DMS 273 treated with DMSO at 0.1 percent for 48 hours (cell line): ENCODE measurements at places on chromosomes 2 and 18.

DNA sequence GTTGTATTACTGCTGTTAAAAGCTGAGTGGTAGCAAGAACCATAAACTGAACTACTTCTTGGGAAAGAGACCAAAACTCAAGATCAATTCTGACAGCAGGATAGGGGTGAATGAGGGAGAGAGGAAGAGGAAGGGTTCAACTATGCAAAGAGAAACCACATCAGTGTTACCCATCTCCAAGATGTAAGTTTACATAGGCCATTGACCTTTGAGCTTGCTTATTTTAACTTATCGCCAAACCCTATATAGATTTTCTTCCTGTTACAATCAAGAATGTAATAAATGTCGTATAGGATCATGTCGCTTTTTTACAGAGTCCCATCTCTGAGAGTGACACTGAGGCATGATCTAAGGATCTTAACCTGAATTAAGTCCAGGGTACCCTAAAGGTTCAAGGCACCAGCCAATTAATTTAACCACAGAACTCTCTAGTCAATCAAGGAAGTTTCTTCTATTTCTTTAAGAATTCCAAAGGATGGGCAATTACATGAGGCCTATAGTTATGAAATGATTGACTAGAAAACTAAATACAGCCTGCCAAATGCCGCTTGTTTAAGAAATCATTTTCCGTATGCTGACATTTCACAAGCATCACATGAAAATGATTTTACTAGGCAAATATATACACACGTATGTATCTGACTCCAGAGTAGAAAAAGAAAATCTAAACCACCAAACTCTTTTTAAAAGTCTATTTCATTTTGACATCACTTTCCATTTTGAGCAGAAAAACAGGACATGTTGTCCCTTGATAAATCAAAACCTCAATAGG lies 11.8 kb downstream of the RND3 start:
- no peak for DNase-seq

DNA sequence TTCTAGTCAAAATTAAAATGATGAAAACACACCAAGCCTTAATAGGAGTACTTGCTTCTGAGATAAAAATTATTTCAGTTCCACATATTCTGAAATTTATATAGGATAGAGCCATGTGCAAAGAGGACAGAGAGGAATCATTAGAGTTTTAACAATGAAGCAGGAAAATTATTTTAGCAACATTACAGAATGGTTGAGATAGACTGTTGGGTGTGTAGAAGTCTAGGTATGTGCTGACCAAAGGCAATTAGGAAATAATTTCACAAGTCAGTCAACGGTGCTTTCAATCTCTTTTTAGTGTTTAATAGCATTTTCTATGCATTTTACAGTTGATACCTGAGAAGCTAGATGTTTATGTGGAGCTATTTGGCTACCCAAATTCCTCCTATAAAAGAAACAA lies 25.2 kb downstream of the SOS1 start:
- no peak for DNase-seq

GRCh38 chr2:43128559-43128955 lies 97.8 kb downstream of the ZFP36L2 start:
- no peak for DNase-seq

- DNase-seq: peak; percentile 20
Observed at GRCh38 chr2:149169656-149170055, 131.2 kb downstream of the LYPD6B start.

GRCh38 chr2:174901075-174901474 lies 104.1 kb downstream of the CHN1 start:
- DNase-seq: no peak

GRCh38 chr18:79681484-79682387 lies 2.1 kb downstream of the CTDP1 start:
- DNase-seq: no peak

DNA sequence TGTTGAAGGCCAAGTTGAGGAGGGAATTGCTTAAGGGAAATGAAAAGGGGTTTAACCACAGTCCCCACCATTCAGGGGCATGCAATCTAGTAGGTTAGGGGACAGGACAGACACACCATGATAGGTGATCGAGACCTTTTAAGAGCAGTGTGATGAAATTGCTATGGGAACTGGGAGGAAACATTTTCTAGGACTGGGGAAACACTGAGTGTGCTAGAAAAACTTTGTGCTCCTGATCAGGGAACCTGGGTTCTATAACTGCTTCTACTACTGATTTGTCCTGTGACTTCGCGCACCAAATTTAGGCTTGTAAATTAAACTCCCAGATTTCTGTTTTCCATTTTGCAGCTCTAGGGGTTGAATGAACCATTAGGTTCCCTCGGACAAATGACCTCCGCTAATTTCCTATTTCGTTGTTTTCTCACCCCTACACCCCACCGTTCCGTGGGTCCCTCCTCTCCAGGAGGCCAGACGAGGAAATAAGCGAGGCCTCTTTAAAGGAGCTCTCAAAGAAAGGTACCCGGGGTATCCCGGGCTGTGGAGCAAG lies 371 bp upstream of the LCLAT1 start:
- no peak for DNase-seq

DNA sequence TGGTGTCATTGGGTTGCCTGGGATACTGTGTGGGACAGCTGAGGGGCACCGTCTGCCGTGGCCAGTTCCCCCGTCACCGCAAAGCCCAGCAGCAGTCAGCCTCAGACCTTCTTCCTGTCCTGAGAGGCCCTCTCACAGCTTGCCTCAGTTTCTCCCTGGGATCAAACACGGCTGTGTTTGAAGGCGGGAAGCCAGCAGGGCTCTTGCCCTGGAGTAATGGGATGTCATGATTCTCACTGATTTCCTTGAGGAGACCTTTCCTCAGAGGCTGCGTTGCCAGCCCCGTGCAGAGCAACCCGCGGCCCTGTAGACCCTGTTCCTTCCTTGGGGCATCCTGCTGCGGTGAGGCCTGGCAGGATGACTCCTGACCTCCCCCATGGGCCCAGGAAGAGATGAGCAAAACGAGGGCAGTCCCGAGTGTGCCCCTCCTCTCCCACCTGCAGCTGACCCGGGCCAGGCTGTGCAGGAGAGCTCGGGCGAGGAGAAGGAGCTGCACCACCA lies 13.9 kb upstream of the NFATC1 start:
- no peak for DNase-seq

DNA sequence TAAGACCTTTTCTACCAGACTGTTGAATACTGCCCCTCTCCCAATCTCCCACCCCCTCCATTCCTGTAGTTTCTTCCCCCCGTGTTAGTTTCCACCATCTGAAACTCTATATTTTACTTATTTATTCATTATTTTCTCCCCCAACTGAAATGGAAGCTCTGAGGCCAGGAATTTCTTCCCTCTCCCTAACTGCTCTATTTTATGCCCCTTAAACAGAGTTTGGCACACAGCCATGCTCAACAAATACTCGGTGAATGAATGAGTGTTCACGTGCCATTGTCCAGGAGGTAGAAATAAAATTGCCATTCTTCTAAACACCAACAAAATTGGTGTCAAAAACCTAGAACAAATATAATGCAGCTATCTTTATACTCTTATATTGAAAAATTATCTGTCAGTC lies 5.6 kb downstream of the ITGB1BP1 start:
- DNase-seq: no peak

GRCh38 chr18:32237049-32237448 lies 47.2 kb downstream of the MEP1B start:
- DNase-seq: no peak

- DNase-seq: no peak
Observed at GRCh38 chr2:63667132-63667700, 78.5 kb downstream of the MDH1 start.

GRCh38 chr2:142878031-142878678 lies 691 bp downstream of the KYNU start:
- DNase-seq: no peak

- no peak for DNase-seq
Observed at GRCh38 chr2:236744716-236745115, 175.1 kb downstream of the ACKR3 start.

GRCh38 chr2:164565359-164565758 lies 55.9 kb downstream of the GRB14 start:
- no peak for DNase-seq

GRCh38 chr2:75592030-75592429 lies 31.3 kb upstream of the EVA1A start:
- DNase-seq: no peak
